Tibial nerve (tissue), 4 donors: ENCODE measurements at places on chromosomes 2 and 18.

DNA sequence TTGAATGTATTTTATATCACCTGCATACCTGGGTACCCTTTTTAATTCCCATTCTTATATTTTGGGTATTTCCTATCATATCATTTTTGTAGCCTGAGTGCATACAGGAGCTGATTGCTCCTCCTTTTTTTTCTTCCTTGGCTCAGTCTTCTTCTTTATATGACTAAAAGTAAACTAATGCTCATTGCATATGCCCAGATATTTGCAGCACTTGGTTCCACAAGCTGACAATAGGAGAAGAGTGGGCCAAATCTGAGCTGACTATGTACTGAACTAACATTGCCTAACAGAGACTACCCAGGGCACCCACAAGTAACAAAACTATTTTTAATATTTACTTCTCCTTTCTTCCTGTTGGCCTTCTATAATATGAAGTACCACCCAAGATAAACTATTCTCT is 131.7 kb upstream of the SPOPL start:
- no peak for DNase-seq

DNA sequence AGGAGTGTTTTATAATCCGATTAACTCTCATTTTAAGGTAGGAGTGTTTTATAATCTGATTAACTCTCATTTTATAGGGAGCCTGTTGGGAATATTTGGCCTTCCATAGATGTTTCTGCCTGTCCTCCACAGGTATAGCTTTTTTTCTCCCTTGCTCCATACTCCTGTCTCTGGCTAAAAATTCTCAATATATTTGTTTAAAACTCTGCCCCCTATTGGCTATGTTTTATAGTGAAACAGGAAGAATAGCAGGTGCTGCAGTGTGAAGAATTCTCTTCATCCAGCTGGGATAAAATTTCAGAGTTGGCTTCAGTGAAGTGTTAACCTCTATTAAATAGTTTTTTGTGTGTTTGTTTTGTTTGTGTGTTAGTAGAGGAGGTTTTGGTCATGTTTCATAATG is 1046.0 kb upstream of the TMEFF2 start:
- DNase-seq, result no peak

DNA sequence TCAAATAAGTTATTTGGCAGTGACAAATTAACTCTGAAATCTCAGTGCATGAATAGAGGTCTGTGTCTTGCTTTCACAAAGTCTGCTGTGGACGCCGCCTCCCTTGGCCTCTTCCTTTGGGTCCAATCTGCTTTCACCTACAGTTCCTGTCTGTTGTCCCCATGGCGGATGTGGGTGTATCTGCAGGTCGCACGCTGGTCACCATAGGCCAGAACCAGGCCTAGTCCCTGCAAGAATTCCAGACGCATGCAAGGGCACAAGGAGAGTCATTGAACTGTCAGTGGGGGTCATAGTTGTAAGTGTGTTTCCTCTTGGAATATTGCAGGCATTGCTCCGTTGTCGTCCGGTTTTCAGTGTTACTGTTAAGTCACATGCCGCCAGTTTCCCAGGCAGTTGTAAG is 7.4 kb downstream of the SOCS6 start:
- no peak for DNase-seq

DNA sequence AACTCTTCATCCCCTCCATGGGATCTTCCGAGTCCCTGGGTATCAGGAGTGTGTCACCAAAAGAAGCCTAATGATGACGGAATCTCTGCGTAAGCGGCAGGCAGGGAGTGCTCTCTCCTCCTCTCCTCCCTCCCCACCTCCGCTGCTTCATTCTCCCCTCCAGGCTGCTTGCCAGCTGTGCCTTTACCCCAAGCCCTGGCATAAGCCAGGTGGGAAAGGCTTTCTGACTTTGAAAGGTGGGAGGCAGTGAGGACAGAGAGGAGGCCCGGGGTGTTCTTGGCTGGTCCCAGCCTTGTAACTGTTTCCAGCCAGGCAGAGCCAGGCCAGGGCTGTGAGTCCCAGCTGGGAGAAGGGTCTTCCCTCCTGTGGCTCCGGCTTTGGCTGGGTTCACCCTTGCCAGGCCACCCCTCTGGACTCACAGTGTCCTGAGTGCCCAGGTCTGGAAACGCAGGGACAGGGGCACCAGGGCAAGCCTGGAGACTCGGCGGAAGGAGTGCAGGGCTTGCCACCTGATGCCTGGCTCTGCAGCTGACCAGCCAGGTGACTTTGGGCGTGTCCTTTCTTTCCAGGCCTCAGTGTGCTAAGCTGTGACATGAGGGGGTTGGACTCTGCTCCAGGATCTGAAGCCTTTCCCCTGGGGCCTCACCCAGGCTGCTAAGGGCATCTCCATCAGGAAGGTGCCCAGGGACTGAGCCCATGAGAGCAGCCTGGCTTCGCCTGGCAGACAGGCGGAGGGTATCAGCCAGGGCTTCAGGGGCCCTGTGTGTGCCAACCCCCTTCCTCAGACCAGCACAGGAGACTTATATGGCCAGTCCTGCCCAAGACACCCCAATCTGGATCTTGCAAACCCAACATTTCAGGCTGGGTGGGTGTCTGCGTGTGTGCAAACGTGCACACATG is 32.7 kb upstream of the HPCAL1 start:
- no peak for DNase-seq

DNA sequence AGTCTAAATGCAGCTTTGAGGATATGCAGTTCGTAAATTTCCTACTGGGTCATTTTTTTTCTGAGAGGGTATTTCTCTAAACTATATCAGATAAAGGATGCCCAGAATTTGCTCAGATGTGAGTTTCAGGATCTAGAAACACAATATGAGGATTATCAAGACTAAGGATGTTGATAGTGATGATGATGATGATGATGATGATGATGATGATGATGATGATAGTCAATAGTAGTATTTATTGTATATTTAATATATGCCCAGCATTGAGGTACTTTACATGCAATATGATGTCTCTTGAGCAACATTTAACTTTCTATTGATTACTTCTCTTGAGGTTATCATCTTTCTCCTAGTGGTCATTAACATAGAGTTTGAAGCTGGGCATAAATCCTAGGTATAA is 222.1 kb upstream of the NRP2 start:
- no peak for DNase-seq

- DNase-seq, result no peak
Measured at GRCh38 chr2:6822406-6822805, 43.3 kb downstream of the CMPK2 start.

DNA sequence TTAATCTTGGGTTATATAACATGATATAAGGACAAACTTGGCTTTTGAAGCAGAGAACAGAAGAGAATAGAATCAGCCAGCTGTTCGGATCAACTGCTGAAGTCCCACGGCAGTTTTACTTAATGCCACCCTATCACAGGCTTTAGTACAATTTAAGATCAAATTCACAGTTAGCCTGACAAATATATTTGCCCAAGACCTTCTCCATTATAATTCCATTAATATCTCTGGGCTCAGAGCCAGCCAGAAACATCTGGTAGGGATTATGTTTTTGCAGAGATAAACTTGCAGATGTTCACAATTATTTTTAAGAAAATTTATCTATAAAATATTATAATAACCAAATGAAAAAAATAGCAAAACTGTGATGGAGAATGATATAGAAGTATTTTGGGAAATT is 381.4 kb downstream of the RAD51AP2 start:
- no peak for DNase-seq

DNA sequence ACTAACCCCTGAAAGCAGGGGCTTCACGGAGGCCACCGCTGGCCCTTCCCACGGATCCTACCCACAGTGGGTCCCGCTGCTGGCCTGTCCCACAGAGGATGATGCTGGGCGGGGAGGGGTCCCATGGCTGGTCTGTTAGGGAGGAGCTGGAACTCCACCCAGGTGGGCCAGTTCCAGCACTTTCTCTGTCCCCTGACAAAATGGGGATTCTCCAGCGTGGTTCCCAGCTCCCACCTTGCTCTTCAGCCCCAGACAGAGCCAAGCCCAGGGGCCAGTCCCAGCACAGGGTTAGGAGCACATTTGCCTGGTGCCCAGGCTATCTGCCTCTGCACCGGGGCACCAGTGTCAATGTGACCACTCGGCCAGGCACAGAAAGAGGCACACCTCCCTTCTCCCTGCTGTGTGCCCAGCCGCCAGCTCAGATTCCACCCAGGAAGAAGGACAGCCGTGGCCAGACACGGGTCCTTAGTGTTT is 50.0 kb downstream of the ANKMY1 start:
- DNase-seq, result no peak

DNA sequence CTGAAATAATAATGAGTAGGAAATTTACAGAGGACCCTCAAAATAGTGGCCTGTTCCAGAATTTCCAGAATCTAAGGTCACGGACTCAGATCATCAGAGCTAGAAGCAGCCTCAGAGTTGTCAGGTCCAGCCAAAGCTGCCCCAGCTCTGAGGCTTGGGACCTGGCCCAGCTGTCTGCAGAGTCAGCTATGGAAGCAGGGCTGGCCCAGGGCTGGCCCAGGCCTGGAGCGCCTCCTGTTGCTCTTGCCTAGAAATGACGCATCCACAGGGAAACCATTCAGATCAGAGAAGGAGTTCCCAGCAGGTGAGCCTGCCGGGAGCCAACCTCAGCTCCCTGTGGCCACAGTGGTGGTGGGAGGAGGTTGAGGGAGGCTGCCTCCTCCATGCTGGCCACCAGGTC is 106.7 kb upstream of the ARL4C start:
- no peak for DNase-seq

- no peak for DNase-seq
Measured at GRCh38 chr2:168727904-168728470, 74.5 kb upstream of the NOSTRIN start.

- no peak for DNase-seq
Measured at GRCh38 chr2:83860320-83860719, 598.8 kb downstream of the SUCLG1 start.

DNA sequence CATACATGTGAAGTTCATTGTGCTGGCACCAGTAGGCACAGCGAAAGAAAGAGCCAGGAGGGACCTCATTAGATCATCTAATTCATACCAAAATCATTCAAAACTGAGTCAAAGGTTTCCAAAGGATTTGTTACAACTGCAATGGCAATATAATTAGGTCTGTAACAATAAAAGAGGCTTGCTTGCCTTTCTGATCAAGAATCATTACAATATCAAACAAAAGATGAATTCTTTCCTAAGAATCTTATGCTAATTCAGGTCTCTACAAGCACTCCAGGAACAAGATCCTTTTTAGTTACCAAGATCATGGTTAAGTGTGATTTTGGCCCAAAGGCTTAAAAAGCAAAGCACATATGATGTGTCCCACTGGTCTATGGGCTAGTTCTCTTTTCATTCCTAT is 41.9 kb upstream of the ITPRID2 start:
- DNase-seq, result no peak

DNA sequence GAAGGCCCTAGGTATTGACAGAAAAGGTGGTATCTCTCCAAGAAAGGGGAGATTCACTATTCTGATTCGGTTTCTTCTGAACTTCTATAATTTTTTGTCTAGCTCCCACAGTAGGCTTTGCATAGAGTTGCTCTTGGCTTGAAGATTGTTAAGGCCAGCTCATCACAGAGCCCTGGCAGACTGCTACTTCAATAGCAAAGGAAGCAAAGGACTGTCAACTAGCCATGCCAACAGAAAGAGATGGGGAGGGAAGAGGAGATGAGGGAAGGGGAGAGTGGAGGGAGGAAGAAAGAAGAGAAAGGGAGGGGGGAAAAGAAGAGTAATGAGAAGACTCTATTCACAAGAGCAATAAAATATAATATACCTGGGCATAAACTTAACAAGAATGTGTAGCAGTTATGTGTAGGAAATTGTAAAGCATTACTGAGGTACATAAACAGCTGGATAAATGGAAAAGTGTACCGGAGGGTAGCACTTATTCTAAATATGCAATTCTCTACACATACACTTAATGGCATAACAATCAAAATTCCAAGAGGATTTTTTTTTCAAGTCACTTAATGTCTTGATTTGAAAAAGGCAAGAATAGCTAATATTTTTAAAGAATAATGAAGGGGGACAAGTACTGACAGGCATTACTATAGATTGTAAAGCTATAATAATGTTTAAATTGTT is 102.5 kb downstream of the LOXHD1 start:
- no peak for DNase-seq

- no peak for DNase-seq
Measured at GRCh38 chr2:143252138-143252907, 123.1 kb downstream of the ARHGAP15 start.

DNA sequence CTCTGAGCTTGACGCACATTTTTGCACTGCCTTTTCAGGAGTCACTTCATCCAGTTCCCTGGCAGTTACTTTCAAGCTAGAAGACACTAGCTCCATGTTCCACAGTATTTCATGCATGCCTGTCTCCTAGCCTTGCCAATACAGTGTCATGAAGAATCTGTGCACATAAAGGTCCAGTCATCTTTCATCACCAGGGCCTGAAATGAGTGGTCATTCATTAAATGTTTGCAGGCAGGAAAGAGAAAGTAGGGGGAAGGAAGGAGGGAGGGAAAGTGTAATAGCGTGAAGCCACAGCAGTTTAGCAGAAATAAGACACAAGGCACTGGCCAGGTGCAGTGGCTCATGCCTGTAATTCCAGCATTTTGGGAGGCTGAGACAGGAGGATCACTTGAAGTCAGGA is 92.4 kb upstream of the COPS8 start:
- no peak for DNase-seq

GRCh38 chr2:170930131-170930990 is 1.3 kb downstream of the GORASP2 start:
- DNase-seq, result no peak

- DNase-seq, result no peak
Measured at GRCh38 chr18:80126797-80127196, 17.7 kb downstream of the ADNP2 start.

- peak; percentile 37 for DNase-seq
Measured at GRCh38 chr2:136117909-136118818, at the start of gene CXCR4. TSS of gene CXCR4 (minus strand) at chr2:136118149. CDS start at chr2:136118060, 89 bp downstream.
